ENCODE measurements at places on chromosomes 1 and 21.

- DNase-seq, result no peak
Observed at GRCh38 chr1:114234408-114235124, 80.9 kb upstream of the SYT6 start.

DNA sequence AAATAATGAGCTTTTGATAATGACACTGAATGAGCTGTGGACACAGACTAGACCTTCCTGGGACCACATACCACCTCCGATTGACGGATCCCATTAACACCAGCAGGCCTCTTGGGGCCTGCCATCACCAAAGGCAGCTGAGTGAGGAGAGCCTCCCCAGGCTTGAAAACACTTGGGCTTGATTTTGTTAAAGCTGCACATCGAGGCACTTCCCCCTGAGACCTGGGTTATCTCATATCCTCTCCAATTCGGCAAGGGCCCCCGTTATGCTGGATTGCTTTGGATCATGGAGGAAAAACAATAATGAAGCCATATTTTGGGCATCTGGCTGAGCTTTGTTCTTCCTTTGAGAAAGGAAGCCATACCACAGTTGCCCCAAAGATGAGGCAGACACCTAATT is 143.0 kb downstream of the AJAP1 start:
- DNase-seq, result no peak

- no peak for DNase-seq
Observed at GRCh38 chr21:16740511-16740910, 772.3 kb upstream of the CXADR start.

- DNase-seq, result no peak
Observed at GRCh38 chr1:98119796-98120195, 199.0 kb upstream of the DPYD start.

DNA sequence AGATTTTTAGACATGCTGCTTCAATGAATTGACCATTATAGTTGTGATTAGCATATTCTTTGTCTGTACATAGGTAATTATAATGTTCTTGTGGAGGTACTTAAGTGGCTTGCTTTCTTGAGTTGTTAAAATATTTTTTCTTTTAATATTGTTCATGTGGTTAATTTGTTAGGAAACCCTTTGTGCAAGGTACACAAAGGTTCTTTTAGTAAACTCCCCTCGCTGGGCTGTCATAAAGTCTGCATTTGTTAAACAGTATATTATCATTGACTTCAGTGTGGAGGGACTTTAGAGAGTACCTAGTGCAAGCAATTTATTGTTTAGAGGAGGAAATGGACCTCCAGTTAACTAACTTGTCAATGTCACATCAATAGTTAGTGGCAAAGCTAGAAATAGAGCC is 52.5 kb downstream of the DISP1 start:
- no peak for DNase-seq

- DNase-seq, result no peak
Observed at GRCh38 chr1:59015708-59016107, 231.9 kb upstream of the JUN start.
